Mesenchymal stem cell (in vitro differentiated cells and primary cell): ENCODE measurements at places on chromosomes 12 and 14.

GRCh38 chr12:50659690-50660424 lies 104.0 kb upstream of the ATF1 start:
- DNase-seq: no peak

DNA sequence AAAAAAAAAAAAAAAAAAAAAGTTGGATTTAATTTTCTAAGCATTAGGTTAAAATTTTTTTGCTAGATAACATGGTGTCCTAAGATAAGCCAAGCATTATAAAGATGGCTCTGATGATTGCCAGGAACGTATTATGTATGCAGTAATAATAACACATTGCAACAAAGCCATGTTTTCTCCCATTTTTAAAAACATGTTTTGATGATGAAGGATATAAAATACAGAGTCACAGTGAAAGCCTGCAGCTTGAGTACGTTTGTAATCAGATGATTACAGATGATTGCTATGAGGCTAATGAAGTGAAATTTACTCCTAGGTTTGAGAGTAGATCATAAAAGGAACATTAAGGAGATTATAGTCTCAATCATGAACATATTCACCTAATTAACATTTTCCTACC lies 13.3 kb upstream of the WDR89 start:
- no peak for DNase-seq

DNA sequence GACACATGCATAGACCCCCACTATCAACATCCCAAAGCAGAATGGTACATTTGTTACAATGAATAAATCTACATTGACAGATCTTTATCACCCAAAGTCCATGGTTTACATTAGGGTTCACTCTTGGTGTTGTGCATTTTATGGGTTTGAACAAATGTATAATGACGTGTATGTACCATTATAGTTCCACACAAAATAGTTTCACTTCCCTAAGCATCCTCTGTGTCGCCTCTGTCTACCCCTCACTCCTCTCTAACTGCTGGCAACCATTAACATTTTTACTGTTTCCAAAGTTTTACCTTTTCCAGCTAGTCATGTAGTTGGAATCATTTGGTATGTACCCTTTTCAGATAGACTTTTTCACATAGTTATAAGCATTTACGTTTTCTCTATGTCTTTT lies 69.5 kb upstream of the LMO3 start:
- DNase-seq: no peak

DNA sequence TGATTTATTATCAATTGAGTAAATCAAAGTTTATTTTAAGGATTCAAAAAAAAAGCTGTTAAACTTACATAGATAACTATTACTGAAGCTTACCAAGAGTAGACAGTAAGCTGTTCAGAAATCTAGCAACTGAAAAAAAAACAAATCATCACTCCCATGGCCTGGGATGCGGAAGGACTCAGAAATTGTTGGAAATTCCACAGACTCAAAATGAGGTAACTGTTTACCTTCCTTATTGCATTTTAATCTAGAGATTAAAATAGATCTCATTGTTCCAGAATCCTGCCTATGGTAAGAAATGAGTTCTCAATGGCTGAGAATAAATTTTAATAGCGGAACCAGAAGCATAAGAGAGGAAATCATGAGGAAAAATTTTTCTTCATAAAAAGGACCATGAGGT lies 87.2 kb downstream of the PPM1H start:
- no peak for DNase-seq

DNA sequence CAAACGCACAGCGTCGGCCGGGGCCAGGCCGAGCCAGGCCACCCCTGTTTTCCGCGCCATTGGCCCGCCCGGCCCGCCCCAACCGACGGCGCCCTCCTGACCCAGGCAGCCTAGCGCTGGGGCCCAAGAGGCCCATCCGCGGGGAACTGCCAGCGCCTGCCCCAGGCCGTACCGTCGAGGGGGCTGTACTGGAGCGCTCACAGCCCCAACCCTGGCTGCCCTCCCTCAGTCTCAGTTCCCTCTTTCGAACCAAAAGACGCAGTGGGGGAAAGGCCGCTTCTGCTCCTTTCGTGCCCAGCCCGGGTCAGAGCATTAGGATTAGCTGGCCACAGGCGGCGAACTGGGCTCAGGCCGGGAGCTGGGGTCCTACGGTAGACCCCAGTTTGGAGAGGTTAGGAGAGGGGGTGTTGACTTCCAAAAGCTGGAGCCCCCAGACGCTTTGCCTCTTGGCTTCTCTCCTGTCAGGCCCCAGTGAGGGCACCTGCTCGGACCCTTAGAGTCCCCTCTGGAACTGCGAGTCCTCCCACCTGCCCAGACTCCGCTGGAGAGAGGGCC lies 1.9 kb downstream of the NKX2-1 start:
- DNase-seq: no peak
